ENCODE measurements at places on chromosomes 6 and 20.

- no peak for DNase-seq
Measured at GRCh38 chr6:169763881-169764280, 12.5 kb downstream of the ERMARD start.

DNA sequence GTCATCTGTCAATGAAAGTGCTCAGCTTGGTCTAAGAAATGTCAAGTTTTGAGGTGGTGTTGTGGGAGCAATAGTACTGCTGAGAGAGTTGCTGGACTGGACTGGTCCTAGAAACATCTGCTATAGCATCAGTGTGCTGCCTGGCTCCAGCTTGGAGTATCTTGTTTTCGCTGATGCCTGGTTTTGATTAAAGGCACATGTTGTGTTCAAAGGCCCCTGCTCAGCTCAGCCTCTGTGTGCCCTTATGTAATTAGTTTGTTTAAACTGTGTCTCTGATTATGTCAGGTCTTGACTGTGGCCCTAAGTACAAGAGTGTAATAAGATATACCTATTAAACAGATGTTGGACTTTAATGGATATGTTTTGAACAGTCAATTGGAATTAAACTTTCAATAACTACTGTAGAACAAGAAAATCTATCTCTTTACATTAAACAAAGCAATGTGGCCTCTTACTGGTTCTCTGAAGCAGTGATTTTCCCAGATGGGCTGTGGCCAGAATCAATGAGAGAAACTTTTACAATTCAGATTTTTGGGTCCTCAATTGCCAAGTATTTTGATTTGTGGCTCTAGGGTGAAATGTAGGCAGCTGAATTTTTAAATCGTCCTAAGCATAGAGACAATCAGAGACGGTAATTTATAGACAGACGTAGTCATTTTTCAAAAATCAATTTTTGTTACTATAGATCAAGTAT, 668.2 kb downstream of the DHX35 start:
- no peak for DNase-seq

- no peak for DNase-seq
Measured at GRCh38 chr6:113884011-113884410, 26.9 kb downstream of the MARCKS start.

DNA sequence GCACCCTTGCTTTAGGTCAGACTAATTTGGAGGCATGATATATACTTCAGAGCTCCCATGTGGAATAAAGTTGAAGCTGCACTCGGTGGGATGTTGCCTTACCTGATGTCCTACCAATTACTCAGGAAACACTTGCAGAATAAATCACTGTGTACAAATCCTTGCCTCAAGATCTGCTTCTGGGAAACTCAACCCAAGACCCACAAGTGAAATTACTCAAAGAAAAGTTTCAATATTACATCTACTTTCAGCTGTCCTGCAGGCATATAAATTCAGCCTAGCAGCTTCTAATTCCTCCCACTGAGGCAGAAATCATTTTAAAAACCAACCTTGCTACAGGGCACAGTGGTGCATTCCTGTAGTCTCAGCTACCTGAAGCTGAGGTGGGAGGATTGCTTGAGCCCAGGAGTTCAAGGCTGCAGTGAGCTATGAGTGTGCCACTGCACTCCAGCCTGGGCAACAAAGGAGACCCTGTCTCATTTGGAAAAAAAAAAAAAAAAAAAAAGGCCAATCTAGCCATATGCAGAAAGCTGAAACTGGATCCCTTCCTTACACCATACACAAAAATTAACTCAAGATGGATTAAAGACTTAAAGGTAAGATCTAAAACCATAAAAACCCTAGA, 20.7 kb upstream of the DCDC2 start:
- DNase-seq: no peak

DNA sequence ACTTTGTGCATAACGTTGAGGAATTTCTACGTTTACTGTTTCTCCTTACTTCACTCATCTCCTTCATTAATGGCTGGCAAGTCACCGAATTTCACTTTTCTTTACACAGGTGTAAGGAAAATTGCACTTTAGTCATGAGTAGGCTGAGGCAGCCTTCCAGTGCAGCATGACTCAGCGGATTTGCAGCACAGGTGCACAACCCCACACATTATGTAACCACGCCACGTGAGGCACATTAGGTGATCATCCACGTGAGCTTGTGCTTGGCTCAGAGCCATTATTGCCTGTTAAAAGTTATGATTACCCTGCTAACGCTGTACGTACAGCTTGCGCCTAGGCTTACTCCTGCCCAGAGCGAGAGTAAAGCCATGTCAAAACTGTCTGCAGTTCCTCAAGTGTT, 158.8 kb downstream of the NKAIN2 start:
- DNase-seq: peak; percentile 74

DNA sequence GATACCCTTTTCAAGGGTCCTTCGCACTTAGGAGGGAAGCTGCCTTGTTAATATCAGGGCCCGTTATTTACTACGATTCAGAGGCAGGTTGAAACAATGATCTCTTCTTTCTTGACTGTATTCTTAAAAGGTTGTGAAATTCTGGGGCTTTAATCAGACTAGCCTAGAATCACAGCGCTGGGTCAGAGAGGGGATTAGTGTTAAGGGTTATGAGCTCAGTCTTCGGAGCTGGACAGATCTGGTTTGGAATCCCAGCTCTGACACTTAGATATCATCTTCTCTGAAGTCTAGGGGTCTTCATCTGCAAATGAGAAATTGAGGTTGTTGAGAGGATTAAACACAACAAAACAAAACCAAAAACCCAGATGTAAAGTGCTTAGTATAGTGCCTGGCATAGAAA, 77.4 kb downstream of the CD83 start:
- no peak for DNase-seq

- peak; percentile 86 for DNase-seq
Measured at GRCh38 chr6:12068899-12069557, 56.9 kb downstream of the HIVEP1 start.

- no peak for DNase-seq
Measured at GRCh38 chr6:56618050-56618449, 24.6 kb downstream of the DST start.

- DNase-seq: no peak
Measured at GRCh38 chr6:84033523-84034451, at the start of gene MRAP2. Gene MRAP2, plus strand, starts transcription at chr6:84033772. Its CDS starts 21,547 bp downstream, at chr6:84055319.

DNA sequence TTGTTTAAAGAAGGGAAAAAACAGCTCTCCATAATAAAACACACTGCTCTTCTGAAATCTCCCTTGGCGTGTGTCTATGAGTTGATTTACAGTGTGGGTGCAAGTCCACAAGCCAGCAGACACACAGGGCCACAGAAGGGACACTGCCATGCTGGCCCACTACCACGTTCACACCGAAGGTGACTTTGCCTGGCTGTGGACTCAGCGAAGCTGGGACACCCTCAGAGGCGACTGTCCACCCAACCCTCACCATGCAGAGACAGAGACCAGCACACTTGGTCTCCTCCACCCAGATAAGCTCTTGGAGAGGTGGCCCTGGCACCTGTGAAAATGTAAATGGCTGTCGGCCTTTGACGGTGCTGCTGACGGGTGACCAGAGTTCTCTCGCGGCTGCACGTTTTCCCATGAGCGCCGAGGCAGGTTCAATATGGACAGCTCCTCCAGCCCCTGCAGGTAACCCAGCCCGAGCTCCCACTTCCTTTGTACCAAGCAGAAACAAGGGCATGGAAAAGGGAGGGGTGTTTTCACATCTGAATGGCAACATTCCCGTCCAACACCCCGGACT, 78.0 kb downstream of the YTHDF1 start:
- no peak for DNase-seq

DNA sequence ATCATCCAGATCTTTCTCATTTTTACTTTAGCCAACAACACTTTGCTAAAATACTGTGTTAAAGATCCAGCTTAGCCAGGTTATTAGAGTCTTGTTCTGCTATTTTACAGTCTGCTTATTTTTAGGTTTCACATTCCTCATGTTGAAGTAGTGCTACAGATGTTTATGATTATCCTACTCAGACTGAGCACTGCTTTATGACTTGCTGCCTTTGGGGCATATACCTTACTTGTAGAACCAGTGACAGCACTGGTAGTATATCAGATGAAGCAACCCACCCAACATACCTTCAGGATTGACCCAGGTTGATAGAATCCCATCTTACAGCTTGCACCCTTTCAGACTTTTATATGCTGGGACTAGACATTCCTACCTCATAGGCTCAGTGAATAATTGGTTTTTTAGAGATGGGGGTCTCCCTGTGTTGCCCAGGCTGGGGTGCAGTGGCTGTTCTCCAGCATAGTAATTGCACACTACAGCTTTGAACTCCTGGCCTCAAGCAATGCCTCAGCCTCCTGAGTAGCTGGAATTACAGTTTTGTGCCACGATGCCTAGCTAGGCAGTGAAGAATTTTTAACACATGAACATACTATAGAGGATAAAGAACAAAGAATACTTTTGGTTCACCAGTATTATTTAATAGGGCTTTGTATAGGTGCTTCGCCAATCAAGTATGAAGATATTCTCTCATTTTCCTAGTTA, 63.8 kb upstream of the DYNLRB1 start:
- no peak for DNase-seq

DNA sequence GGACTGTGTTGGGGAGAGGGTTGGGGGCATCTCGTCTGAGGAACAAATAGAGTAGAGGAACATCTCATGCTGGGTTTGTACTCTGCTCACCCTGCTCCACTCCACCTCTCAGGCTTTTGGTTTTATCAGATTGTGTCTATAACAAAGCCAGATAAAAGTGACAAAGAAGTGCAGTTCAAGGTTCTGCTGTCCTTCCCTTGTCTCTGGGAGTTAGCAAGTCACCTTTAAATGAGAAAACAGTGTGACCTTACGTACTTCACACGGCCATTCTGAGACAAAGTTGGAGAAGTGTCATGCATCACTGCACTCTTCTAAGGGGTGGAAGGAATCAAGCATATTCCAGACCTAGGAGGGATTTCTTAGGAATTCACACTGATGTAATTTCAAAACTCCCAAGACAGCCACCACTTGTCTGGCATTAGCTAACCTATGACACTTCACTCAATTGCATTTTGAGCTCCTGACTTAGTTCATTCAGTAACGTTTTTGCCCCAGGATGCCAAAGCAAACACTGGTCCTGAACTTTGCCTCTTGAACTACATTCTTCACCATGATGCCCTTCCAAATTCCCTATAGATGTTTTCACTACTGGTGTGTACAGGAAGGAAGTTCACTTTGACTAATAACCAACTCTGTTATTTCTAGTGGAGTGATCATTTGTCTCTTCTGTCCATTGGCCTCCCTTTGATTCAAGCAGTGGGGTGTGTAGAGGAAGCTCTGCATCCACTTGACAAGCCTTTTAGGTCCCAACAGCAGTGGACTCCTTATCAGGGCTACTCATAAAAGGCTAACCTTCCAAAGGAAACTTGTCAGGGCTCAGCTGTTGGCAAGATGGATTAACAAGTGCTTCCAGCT, 647.6 kb upstream of the FLRT3 start:
- DNase-seq: no peak

- DNase-seq: peak; percentile 61
Measured at GRCh38 chr6:47483853-47484546, 6.4 kb downstream of the CD2AP start.

GRCh38 chr20:60553095-60553494, 594.9 kb downstream of the CDH26 start:
- DNase-seq: peak; percentile 1

GRCh38 chr6:43937236-43938177, 167.5 kb downstream of the VEGFA start:
- DNase-seq: no peak
